ENCODE measurements at places on chromosomes 7 and 10.

- DNase-seq: no peak
Observed at GRCh38 chr10:91590904-91591796, 41.7 kb downstream of the PPP1R3C start.

DNA sequence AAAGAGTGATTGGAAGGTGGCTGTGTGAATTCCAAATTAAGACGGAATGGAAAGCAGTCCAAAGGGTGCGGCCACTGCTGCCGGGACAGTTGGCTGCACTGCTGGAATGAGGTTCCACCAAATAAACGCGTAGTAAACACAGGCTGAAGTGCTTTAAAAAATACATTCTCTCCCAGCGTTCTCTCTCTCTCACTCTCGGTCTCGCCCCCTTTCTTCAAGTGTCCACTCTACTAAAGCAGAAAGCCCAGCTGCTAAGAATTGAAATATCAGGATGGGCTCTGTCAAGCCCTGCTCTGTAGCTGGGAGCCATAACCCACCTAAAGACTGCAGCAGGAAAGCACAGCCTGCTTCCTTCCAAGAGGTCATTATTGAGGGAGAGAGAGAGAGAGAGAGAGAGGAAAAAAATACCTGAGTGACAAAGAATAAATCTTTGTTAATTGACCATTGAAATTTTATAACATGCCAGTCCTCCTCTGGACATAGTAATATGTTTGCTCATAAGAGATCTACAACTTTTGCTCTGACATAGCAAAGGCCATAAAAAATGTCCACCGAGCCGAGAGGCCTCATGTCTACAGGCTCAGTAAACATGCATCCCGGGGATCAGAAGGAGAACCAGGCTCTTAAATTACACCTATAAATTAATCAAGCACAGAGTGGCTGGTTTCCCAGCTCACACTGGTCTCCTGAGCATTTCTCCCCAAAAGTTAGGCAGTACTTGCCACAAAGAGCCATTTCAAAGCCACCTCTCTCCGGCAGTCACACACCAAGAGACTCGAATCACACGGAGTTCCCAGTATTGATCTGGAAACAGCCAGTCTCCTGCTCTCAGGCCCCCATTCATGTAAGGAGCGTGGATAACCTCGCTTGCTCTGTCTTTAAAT lies 72.8 kb downstream of the FGFR2 start:
- DNase-seq: no peak

DNA sequence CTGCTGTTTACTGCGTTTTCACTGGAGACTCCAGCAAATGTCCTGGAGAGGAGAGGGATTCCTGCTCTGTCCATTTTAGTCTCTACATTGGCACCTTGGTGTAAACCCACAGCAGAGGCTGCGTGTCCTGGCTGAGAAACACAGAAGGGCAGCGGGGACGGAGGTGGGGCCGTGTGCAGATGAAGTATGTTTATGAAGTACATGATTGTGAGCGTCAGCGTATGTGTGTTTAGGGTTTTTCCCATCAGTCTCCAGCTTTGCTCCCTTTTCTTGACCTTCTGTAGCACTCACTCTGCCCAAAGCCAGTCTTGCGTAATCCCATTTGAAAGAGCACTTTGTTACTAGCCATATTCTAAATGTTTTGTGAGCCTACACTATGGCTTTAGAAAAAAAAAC lies 750.7 kb upstream of the SORCS1 start:
- DNase-seq: no peak

- no peak for DNase-seq
Observed at GRCh38 chr7:81170291-81170690, 251.4 kb upstream of the SEMA3C start.

GRCh38 chr7:137160236-137160635 lies 183.3 kb downstream of the PTN start:
- no peak for DNase-seq

- no peak for DNase-seq
Observed at GRCh38 chr10:35091994-35092790, 2.1 kb upstream of the CUL2 start.

GRCh38 chr10:12594448-12594944 lies 245.1 kb downstream of the CAMK1D start:
- no peak for DNase-seq

Measured in GM12864 (cell line).